Cortex of kidney (tissue), 1 donor: ENCODE measurements at places on chromosomes 7 and 10.

DNA sequence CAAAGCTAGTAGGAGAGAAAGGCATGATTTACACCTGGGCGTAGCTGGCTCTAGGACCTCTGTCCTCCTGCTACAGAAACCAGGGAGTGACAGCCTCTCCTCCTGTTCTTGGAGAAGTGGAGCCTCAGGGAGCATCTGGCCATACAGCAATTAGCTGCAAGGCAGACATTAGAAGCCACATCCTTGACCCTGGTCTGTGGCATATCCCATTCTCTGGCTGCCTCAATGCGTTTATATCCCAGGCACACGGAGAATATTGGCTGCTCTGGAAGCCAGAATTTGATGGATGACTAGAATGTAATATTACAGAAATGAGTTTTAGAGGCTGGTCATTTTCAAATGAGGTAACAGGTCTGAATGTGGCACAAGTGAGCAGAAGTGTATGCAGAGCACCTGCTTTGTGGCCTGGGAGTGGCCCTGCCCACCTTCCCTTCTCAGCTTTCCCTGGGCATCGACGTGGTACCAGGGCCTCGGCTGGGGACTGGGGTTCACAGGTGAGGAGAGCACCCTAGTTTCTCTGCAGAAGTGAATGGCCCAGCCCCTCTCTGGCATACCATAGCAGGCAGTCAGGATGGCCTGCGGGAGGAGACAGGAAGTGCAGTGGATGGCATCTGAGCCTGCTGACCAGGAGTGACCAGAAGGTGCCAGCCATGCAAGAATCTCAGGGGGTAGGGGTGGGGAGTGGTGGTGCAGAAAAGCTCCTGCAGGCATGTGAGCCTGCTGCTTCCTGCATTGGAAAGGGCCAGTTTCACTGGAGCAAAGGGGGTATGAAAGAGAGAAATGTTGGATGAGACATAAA lies 367.2 kb upstream of the ZNF32 start:
- DNase-seq, result no peak

GRCh38 chr7:155365146-155365874 lies 67.6 kb downstream of the INSIG1 start:
- DNase-seq, result no peak

DNA sequence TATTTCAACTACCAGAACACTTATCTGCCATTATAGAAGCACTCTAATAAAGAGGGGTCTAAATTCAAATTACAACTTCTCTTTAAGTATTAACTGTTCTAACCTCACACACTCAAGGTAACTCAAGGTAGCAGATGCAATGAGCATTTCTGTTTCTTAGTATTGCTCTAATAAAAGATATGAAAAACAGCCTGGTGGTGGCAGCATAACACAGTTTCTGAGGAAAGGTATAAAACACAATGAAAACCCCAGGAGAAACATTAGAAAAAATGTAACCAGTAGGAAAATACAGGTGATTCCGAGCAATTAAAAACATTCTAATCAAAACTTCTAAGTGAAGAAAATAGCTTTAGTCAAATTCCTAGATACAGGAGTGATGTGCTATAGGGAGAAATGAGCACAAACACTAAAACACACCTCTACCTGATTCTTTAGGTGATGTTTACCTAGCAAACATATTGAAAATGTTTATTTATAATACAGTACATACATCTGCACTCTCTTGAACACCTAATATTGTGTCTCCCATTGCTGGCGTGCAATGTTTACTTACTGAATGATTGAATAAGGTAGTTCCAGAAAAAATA lies 3.5 kb downstream of the MKRN1 start:
- no peak for DNase-seq

DNA sequence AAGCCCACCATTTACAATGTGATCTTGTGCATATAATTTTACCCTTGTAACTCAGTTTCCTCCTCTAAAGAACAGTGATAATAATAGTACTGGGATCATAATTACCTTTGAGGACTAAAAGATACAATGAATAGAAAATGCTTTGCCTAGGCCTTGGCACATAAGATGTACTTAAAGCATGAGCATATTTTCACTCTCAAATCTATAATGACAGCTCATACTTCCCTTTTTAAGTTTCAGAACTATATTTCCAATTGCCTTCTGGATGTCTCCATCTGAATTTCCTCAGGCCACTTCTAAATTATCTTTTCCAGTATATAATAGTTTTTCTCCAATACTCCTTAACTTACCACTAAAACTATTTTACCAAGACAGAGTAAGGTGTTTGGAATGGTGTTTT lies 13.3 kb upstream of the ITGB8 start:
- no peak for DNase-seq

- DNase-seq, result no peak
Measured at GRCh38 chr7:143346018-143346417, 16.5 kb downstream of the FAM131B start.

- DNase-seq, result no peak
Measured at GRCh38 chr7:133778472-133778871, 348.7 kb upstream of the LRGUK start.

DNA sequence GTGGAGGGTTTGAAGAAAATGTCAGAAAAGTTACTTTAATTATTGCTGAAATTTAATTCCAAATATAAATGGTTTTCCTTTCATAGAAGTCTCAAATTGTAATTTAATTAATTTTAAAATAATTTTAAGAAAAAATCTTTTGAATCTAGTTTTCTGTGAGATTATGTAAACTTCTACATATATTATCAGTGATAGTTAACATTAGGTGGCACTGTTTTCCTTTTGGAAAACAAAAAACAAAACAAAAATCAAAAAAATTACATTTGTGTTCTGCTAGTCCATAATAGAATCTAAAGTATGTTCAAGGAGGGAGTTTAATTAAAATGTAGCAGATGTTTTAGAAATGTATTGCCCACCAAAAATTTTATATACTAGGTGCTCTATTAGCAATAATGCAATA lies 1456.7 kb downstream of the REEP3 start:
- DNase-seq, result no peak

DNA sequence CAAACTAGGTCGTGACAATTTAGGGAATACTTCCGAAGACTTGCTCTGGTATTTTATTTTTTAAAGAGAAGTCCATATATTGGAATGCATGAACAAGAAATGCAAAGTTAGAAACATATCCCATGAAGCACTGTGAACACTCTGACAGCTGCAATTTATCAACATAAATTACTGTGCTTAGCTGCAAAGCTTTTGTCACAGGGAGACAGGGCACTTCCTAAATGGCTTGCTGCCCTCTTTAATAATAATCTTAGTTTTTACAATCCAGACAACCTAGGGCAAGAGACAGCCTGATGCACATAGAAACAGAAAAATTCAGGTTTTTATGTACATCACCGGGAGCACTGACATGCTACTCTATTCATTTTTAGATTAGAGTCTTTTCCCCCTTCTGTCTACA lies 78.3 kb upstream of the NOBOX start:
- no peak for DNase-seq

DNA sequence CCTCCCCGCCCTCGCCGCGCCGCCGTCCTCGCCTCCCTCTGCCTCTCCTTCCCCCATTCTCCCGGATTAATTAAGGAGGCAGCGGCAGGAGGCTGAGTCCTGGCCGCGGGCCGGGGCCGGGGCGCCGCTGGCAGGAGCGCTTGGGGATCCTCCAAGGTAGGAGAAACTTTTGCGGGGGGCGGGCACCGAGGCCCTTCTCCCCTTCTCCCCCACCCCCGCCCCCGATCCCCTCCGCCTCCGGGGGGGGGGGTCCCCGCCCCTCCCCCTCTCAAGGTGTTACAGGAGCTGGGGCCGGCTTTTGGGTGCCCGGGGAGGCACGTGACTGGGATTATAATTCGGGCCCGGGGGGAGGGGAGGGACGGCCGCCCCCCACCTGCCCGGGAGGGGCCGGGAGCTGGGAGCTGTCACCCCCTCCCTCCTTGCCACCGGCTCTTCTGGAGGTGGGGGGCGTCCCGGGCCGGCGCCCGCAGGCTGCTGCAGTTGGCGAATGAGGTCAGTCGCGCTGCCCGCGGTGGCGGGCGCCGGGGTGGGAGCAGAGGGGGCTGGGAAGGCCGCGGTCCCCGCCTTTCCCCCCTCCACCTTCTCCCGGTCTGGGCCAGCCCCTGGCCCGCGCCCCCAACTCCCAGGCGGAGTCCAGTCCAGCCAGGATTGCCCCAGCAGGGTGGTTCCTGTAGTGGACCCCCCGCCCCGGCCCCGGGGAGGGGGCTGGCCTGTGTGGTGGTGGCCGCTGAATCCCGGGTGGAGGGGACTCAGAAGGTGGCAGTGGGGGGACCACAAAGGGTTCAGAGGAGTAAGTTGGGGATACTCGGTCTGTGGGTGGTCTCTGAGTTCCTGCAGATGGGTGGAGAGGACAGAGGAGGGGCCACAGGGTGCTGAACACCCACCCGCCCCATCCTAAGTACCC lies 567 bp downstream of the GTF2IRD1 start:
- DNase-seq, result no peak

- DNase-seq, result no peak
Measured at GRCh38 chr10:27258492-27258837, 17.9 kb upstream of the ACBD5 start.

DNA sequence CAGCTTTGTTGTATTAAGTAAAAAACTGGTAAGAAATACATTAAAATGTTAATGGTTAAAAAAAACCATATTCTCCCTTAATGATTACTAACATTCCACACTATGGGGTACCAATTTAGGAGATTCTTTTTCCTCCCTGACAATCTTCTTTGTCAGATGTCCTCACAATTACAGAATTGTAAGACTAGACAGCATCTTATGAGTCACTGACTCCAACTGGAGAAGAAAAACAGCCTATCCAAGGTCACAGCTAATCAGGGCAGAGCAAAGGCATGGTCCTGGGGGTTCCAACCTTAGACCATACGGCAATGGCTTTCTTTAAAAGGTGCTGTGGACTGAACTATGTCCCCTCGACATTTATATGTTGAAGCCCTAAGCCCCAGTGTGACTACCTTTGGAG lies 127.6 kb downstream of the DLG5 start:
- DNase-seq, result no peak

DNA sequence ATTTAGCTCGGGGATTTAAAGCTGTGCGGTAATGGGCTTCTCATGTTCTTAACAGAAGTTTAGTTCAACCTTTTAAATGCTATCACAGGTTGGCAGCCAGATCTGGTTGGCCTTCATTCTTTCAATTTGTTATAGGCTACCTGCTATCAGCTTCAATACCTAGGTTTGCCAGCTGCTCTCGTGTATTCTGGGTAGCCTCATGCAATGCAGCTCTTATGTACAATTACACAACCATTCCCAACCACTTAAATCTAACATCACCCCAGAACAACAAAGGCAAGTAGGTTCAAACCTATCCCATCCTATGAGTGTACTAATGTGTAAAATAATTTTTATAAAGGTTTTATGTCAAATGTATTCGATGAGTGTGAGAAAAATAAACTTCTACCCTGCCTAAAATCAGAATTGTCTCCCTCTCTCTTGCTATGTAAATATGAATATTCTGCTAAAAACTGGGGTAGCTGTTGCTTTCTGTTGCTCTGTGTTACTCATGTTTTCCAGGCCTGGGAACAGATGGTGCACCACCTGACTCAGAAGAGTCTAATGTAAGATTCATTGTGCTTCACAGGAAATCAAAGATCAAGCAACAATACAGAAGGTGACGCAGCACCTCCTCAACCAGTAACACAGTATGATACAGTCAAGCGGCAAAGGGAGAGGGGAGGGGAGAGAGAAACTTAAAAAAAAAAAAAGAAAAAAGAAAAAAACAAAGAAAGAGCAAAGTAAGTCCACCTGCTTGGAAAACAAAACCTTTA lies 188.6 kb downstream of the ETV1 start:
- no peak for DNase-seq

GRCh38 chr7:21939136-21939857 lies 6.4 kb downstream of the CDCA7L start:
- DNase-seq, result no peak

DNA sequence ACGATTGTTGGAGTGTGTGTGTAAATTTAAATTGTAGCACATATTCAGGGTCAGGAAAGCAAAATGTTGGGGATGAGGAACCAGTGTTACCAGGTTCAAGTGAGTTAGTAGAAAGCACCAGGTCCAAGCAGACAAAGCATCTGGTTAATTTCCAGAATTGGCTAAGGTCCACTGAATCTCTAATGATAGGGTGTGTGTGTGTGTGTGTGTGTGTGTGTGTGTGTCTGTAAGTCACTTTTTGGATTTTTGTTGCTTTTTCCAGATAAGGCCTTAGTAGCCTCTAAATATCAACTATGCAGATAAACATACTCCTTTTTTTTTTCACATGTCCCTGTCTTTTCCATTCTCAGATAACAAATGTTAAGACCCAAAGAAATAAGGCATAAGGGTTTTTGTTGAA lies 36.6 kb upstream of the FMC1 start:
- no peak for DNase-seq

- DNase-seq, result no peak
Measured at GRCh38 chr10:36182179-36182566, 540.1 kb upstream of the FZD8 start.

DNA sequence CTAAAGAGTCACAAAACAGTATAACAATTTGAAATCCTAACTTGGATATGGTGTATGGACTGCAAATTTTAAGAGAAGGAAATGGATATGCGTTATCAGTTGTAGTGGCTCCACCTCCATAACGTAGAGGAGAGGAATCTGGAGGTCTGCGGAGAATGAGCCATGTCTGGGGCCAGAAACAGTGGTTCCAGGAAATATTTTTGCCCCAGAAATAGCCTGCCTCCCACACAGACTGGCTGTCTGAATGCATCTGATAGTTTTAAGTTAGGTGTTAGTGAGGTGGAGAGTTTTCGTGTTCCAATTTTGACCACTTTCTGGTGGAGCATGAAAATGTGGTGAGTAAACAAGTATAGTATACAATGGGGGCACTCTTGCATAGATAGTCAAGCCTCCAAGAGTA lies 1.6 kb downstream of the PHTF2 start:
- no peak for DNase-seq

GRCh38 chr7:123643495-123644441 lies 11.9 kb upstream of the LMOD2 start:
- DNase-seq, result no peak

DNA sequence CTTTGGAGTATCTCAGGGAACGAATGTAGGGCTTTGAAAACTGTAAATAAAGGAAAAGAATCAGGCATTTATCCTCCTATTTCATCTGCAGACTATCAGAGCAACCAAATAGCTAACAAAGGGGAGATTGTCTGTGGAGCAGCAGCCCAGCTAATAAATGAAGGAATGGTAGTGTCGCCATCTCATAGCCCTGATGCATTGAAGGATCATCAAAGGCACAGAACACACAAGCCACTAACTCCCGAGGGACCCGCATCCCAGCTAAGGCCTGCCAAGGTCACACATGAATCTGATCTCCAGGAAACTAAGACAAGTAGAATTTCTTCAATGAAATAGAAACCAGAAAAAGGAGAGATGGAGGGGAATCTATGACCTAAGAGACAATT lies 38.2 kb downstream of the CALML5 start:
- no peak for DNase-seq

GRCh38 chr7:68900096-68900495 lies 698.2 kb upstream of the AUTS2 start:
- no peak for DNase-seq

GRCh38 chr10:67665491-67665890 lies 30.5 kb downstream of the CTNNA3 start:
- no peak for DNase-seq

GRCh38 chr10:130587718-130588117 lies 451.5 kb downstream of the GLRX3 start:
- no peak for DNase-seq

GRCh38 chr10:84825330-84825729 lies 496.9 kb downstream of the CCSER2 start:
- DNase-seq, result no peak

- DNase-seq, result no peak
Measured at GRCh38 chr7:7739204-7740036, 21.0 kb upstream of the RPA3 start.

- no peak for DNase-seq
Measured at GRCh38 chr10:110224992-110225391, 17.6 kb downstream of the MXI1 start.
